ENCODE measurements at places on chromosomes 6 and 20.

DNA sequence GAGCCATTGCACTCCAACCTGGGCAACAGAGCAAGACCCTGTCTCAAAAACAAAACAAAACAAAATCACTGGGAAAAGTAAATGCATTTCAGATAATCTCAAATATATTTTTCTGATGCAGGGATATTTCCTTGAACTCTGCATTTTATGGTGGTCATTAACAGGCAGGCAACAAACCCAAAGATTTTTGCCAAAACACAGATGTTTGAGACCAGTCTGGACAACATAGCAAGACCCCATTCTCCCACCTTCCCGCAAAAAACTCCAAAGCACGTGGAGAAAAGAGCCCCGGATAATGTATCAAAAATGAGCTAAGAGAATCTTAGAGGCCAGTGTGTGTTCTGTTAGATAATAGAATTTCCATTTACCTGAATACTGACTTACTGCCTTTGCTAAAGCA lies 44.3 kb downstream of the SLC9A8 start:
- DNase-seq = no peak

GRCh38 chr20:10356628-10357027 lies 77.4 kb downstream of the MKKS start:
- DNase-seq = no peak

DNA sequence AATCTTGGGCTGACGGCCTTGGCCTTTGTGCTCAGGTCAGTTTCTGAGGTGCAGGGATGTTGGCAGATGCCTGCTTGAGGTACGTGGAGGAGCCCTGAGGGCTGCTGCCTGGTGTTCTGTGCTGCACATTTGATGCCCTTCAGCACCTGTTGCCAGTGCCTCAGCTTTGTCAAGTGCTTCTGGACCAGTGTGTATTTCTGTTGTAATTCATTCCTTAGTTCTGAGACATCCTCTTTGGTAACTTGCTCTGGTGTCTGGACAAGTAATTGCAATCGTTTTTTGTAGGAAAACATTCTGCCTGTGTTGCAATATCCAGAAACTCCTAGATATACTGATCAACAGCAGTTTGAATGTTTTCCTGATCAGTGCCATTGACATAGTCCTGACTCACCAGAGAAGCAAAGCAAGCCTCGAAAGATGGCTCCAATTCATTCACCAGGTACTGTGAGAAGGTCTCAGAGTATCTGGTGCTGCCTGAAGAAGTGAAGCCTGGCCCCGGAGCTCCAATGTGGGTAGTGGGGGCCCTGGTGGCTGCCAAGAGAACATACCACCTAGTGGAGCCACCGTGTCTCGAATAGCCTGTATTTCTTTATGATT lies 26.7 kb downstream of the ZNF337 start:
- no peak for DNase-seq

DNA sequence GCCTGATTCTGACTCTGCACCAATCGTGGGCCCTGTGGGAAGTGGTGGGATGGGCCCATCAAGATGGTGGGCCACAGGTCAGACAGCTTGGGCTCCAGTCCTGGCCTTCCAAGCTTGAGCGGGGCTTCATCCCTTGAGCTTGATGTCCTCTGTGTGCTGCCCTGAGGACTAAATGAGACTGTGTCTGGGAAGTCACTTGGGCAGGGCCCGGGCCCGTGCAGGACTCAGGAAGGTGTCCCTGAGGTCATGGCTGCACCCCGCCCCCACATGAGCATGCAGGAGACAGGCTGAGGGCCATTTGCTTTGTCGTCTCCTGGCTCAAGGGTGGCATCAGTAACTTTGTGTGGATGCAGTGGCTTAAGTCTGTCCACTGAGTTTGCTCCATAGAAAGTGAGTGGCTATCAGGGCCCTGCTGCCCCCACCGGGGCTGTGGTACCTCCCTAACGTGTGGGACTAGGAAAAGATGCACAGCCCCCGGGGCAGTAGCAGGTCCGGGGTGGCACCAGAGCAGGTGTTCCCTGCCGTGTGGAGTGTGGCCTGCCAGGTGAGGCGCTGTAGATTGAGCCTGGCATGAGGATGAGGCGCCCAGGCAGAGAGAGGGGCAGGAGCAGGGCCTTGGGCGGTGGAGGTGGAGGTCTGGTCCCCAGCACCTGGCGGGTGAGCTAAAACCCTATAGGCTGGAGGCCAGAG lies 298.6 kb downstream of the TAF4 start:
- DNase-seq = no peak

- no peak for DNase-seq
Measured at GRCh38 chr20:16392346-16392745, 180.9 kb downstream of the KIF16B start.

- DNase-seq = no peak
Measured at GRCh38 chr6:13190376-13190775, 138.0 kb downstream of the TBC1D7 start.

- no peak for DNase-seq
Measured at GRCh38 chr6:84227044-84227433, 404 bp downstream of the CEP162 start.

DNA sequence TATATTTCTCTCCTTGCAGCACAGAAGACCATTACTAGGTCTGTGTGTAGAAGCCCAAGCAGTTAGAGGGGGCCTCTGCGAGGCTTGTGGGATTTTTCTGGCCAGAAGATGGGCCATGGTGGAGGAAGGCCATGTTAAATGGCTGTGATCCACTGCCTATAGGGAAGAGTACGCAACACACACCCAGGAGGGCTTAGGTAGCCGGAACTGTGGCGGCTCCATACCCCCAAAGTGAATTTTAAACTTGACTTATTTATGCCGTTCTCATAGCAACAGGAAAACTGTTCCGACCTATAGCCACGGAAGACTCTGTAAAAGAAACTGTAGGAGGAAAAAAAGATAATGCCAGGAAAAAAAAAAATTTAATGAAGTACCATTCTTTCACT lies 69.5 kb downstream of the SLX4IP start:
- no peak for DNase-seq

- DNase-seq = no peak
Measured at GRCh38 chr20:61443443-61444126, 191.5 kb downstream of the CDH4 start.

DNA sequence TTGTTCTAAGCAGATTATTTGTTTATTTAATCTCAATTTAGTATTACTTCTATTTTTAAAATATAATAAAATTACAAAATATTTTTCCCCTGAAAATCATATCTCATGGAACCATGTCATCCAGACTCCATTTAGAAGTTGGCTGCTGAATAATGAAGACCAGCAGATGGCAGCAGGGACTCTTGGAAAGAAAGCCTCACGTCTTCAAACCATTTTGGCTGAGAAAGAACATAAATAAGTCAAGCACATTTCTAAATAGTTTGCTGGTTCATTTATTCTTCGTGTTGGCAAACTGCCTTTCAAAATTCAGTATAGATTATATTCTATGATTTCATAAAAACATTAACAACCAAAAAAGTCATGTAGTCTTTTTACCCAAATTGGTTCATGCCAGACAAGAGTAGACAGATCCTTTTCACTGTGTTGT lies 71.7 kb downstream of the RCAN2 start:
- peak; percentile 10 for DNase-seq

- DNase-seq = no peak
Measured at GRCh38 chr20:57080796-57081195, 185.6 kb downstream of the BMP7 start.

DNA sequence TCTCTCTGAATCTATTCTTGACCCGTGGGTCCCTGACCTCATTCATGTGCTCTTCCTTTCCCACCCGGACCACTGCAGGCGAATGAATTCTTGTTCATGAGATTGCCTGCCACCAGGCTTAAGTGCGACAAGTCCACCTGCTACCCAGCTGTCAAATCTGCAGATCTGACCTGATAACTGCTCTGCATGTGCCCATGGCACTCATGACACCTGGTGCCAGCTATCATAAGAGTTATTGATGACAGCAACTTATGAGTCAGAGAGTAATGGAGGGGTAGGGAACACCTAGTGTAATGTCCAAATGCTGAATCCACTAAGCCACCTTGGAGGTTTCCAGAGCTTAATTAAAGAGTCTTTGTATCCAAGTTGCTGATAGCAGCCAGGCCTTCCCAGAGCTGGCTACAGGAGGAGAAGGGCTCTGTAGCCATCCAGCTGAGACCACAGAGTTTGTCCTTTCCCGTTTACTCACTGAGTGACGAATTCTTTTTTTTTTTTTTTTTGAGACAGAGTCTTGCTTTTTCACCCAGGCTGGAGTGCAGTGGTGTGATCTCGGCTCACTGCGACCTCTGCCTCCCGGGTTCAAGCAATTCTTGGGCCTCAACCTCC lies 17.4 kb downstream of the SHLD1 start:
- DNase-seq = no peak
